ENCODE measurements at places on chromosomes 4 and X. TPM values are rescaled to one million over a fixed set of nuclear protein-coding genes. Genes with fewer than 3 reads are reported as not detected.

Gene YTHDC1
- polyA plus RNA-seq: 82.9 TPM

- DNase-seq: no peak
These were observed 526.0 kb downstream of the TLL1 start for GRCh38 chr4:166399021-166399420.

Gene PABPC5
- polyA plus RNA-seq: 5.4 TPM

GRCh38 chr4:53653484-53654053, 62.3 kb upstream of the LNX1 start:
- no peak for DNase-seq

- DNase-seq: no peak
These were observed 82.9 kb upstream of the RBPJ start for GRCh38 chr4:26237916-26238315.

Gene MAGEB17
- polyA plus RNA-seq: not detected

Gene RNF128
- polyA plus RNA-seq: not detected

Data from forelimb muscle (tissue), 1 donor.